ENCODE measurements at places on chromosomes 3 and 15.

DNA sequence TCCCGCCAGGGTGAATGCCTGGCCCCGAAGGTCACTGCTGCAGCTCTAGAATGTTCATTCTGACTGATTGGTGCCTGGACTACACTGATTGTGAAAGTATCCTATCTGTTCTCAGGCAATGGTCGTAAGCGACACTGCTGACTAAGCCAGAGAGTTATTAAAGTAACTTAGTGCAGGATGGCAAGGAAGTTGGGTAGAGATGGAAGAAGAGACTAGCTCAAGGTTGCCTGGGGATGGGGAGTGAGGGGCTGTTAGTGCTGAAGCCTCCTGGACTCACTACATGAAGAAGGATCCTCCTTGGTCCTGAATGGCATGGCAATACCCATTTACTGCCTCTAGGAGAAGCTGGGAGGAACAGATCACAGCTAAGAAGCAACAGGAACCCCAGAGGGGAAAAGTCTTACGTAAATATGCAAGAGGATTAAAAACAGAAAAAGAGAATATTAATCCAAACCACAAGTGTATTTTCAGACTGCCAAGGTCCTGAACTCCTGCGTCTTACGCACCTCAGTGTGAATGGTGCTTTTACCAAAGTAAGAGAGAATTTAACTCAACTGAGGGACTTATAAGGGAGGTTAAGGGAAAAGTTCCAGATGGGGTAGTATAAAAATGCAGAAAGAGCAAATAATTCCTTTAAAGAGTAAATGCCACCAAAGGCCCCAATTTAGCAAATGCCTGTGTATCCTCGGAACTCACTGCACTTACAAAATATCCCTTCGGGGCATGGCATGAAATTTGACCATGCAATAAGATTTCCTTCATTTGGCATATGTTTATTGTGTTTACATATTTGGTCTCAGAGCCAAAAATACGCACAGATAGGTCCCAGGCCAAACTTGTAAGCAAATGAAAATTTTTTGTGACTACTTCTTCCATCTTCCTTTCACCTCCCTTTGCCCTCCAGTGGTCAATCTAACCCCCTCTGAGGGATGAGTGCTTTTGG, 64.0 kb upstream of the DGKG start:
- no peak for DNase-seq

GRCh38 chr3:85041562-85042055, 82.8 kb downstream of the CADM2 start:
- no peak for DNase-seq

- no peak for DNase-seq
Measured at GRCh38 chr3:38648659-38649499, 608 bp downstream of the SCN5A start.

DNA sequence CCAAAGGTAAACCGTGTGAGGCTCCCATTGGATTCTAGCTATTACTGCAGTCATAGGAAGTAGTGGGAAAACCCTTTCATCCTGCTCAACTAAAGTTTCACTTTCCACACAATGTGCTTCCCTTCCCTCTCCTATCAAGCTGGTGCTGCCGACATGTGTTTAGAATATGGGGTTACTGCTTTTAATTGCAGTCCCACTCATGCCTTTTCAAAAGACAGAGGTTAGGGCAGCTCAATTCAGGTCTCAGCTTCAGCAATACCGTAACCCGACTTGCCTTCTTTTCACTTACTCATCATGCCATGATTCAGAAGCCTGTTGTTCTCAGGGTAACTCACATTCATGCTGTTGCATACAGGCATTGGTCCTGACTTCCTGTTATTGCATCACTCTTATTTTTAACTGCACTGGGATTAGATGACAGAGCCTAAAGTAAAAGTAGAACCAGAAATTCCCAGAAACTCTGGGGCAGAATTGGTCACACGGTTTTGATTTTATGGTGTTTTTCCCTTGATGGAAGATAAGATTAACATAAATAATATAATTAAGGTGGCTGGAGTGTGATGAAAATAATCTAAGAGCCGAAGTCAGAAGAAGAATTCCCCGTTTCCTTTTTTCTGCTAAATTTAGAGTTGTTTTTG, 45.7 kb downstream of the C2CD4B start:
- DNase-seq, result no peak

DNA sequence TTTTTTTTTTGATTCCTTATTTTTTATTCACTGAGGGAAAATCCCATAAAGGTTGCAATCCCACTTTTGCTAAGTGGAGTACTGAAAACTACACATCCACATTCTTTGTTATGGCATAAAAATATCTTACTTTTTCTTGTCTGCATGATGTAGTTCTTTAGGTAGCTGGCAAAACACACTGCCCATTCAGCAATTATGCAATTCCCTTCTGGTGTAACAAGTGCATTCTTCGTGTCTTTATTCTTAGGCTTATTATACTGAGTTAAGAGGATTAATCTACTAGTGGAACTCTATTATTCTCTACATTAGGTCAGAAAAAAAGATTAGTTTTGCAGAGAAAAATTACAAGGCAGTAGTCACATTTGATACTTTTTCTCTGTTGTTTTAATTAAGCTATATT, 403.8 kb upstream of the GBE1 start:
- DNase-seq, result no peak

- DNase-seq, result peak; percentile 46
Measured at GRCh38 chr3:8987645-8988383, 24.5 kb upstream of the RAD18 start.

DNA sequence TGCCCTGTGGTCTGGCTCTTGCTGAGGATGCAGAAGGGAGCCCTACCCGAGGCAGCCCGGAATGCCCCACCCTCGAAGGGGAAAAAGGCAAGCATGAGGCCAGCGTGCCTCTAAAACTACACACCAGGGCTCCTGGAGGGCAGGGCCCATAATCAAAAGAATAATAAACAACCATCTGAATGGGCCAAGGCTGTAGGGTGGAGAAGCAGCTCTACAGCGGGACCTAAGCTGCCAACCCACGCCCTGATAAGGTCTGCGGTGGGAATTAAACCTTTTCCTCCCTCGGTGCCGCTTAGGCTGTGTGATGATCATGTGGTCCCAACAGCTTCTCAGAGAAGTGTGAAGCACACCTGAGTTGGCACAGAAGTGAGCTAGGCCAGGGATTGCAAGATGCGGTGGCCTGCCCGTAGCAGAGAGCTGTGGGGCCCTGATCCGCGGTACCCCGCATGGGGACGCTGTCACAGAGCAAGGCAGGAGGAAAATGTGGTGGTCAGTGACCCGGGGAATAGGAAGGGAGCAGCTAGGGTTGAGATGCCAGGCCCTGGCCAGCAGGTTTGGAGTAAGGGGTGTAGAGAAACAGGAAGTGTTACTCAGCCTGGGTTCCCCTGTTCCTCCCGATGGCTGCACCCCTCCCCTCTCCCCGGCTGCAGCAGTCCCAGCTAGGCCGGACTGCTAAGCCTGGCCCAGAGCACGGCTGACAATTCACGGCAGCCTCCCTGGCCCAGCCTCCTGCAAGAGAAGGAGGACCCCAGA, 1.1 kb upstream of the C15orf62 start:
- peak; percentile 18 for DNase-seq

GRCh38 chr3:21481991-21482390, 269.0 kb downstream of the ZNF385D start:
- no peak for DNase-seq

DNA sequence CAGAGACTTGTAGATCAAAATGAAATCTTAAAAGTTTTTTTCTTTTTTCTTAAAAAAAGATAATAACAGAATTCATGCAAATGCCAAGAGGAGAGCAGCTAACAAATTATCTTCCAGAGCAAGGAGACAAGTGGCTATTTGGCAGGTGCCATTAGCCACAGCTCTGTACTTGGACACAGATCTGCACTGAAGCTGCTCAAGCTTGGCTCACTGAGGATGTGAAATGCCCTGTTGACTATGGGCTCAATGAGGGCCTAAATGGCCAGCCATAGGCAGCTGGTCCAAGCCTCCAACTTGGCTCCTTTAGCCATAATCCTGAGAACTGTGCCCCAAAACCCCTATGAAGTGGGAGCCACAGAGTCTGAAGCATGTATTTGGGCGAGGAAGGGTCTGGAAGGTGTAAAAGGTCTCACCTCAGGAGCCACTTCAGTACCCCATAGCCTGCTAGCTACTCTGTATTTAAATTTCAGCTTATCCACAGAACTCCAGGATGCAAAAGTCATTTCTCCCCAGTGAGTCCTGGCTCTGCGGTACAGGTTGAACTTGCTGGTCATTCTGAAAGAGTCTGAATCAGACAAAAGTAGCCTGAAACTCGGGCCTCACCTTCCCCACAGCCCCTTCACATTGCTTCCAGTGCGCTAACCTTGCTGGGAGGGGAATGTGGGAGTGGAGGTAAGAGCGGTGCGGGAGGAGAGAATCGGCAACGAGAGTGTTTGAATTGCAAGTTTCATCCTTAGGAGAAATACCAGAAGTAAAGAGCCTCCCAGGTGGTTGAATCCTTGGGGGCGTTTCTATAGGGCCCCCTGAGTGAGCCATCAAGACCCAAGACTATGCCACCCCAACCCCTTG, 48.0 kb downstream of the ZIC4 start:
- no peak for DNase-seq

- no peak for DNase-seq
Measured at GRCh38 chr3:177357352-177358090, 160.2 kb upstream of the TBL1XR1 start.

DNA sequence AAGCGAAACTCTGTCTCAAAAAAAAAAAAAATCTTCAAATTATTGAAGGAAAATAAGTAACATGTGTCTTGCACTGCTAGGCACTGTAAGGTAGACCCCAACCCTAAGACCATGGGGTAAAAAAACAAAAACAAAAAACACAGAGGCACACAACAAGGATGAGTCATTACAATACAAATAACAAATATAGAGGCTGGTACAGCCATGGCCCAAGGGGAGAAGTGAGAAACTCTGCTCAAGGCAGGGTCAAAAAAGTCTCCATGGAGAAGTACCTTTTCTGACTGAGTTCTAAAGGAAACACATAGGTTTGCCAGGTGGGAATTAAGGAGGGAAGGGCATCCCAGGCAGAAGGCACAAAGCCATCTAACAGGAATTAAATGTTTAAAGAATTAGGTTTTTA, 54.5 kb downstream of the TOP2B start:
- no peak for DNase-seq

GRCh38 chr3:127701280-127701911, 28.6 kb downstream of the ABTB1 start:
- DNase-seq, result no peak

GRCh38 chr15:92366381-92366780, 27.3 kb upstream of the ST8SIA2 start:
- no peak for DNase-seq

DNA sequence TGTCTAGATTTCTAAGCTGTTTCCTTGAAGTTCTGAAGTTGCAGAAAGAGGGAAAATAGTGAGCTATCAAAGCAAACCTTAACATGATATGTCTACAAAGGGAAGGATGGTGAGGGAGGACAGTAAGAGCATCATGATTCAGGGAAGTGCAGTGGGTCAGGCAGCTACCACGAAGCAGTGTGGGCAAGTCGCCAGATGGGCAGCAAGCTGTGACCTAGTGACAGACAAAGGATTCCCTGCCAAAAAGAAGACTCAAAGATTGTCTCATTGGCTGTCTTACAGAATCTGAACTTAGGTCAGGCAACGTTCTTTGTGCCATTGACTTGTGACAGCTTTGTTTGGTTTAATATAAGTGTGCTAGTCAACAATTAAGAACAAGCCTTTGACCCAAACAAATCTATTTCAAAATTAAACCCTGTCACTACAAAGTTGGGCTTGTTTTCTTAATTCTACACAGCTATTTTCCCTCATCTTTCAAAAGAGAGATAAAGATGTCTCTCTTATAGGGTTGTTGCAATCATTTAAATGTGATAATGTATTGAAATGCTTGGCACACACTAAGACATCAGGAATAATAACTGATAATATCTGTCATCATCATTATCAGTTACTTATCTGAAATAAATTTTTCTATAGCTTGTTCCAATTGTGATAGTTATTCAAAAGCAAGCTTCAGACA, 153.3 kb downstream of the ECT2 start:
- DNase-seq, result no peak

DNA sequence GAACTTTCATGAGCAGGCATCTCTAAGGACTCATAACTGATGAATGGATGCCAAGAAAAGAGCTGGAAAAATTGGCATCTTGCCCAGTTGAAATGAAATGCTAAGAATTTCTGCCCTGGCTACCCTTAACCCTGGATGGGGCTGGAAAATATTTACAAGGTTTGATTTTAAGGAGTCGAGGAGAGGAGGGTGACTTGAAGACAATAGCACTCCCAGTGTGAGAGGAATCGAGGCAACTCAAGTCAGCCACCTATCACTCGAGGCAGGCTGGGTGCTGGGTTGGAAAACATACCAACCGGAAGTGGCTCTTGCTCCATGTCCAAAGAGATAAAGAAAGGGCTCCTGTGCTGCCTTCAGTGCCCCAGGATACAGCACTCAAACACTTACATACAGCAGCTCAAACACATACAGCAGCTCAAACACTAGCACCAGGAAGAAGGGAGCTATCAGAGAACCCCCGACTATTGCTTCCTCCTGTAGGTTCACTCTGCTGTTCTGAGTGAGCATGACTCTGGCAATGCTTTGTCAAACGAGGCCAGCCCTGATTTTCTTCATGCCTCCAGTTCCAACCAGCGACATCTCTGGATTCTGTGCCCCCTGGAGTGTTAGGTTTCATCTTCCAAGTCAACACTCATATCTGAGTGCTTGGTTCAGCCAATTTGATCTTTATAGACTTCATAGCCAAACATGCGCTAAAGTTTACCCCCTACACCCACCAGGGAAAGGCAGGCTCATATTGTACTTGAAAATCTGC, 4.9 kb downstream of the PRICKLE2 start:
- DNase-seq, result no peak

DNA sequence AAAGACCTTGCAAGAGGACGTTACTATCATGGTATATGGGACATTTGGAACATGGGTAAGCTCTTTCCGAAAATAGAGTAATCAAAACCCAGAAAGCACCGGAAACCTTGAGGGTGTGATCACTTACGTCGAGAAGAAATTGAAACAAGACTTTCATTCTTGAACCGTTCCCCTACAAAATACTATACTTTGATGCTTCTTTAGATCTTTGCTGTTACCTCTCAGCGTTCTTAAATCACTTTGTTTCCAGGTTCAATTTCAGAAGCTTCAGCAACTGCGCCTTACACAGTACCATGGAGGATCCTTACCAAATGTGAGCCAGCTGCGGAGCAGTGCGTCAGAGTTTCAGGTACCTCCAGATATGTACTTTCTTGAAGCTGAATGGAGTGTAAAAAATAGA, 10.1 kb downstream of the CRTC3 start:
- no peak for DNase-seq

DNA sequence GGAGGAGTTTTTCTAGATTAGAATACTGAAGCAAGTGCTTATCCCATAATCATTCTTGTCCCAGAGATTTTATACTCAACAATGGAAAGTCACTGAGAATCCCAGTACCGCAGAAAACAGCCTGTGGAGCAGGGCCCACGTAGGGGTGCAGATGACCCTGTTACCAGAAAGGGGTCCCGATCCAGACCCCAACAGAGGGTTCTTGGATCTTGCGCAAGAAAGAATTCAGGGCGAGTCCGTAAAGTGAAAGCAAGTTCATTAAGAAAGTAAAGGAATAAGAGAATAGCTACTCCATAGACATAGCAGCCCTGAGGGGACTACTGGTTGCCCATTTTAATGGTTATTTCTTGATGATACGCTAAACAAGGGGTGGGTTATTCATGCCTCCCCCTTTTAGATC, 2.6 kb downstream of the GCNT3 start:
- DNase-seq, result no peak

- no peak for DNase-seq
Measured at GRCh38 chr3:37731895-37732294, 129.8 kb upstream of the CTDSPL start.

GRCh38 chr3:124935794-124936542, 1.4 kb upstream of the MUC13 start:
- DNase-seq, result no peak

Data from immature natural killer cell (primary cell).